ENCODE measurements at places on chromosomes 5 and 9.

DNA sequence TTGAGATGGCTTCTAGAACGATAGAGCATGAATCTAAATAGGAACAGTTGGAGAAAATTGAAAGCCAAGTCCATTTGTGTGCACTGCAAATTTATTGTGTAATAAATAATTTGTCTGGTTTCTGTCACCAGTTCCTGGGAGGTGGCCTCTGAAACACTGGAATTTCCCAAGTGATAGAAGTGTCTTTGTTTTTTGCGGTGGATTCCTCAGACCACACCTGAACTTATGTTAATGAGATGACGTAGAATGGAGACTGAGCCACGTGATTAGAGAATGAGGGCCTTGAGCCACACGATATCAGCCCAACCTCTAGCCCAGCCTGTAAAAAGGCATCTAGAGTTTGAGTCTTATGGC lies 105.1 kb downstream of the MSX2 start:
- DNase-seq, result no peak

GRCh38 chr9:79672236-79672635 lies 100.5 kb downstream of the TLE4 start:
- no peak for DNase-seq

DNA sequence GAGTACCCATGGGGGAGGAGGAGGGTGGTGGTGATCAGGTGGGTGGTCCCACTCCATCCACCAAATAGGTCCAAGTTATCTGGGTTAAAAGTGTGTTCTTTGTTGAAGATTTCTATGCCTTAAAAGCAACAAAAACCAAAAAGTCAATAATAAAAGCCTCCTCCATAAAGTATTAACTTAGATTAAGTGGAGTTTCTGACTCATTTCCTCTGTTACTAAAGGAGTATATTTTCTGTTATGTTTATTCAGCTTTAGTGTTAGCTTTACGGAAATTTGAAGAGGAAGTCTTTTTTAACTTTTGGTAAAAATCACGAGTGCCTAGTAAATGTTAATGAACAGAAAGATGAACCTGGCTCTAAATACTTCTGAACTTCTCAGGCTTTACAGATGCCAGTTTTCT lies 17.8 kb downstream of the FBXO38 start:
- no peak for DNase-seq

- DNase-seq, result no peak
Measured at GRCh38 chr9:37515620-37516258, 30.0 kb downstream of the POLR1E start.

- no peak for DNase-seq
Measured at GRCh38 chr5:82749461-82749820, 327.8 kb downstream of the TMEM167A start.

GRCh38 chr9:79353856-79354520 lies 217.8 kb upstream of the TLE4 start:
- DNase-seq, result no peak

Measured in NB4 (cell line).